WERI-Rb-1 (cell line): ENCODE measurements at places on chromosomes 13 and 19.
A peak's percentile ranks its signal among the peaks of the same experiment; 100 is the strongest.

- no peak for DNase-seq
These were observed 320.0 kb downstream of the TEX29 start for GRCh38 chr13:111640476-111640875.

GRCh38 chr13:55815458-55816033 is 1325.2 kb upstream of the PRR20A start:
- no peak for DNase-seq

DNA sequence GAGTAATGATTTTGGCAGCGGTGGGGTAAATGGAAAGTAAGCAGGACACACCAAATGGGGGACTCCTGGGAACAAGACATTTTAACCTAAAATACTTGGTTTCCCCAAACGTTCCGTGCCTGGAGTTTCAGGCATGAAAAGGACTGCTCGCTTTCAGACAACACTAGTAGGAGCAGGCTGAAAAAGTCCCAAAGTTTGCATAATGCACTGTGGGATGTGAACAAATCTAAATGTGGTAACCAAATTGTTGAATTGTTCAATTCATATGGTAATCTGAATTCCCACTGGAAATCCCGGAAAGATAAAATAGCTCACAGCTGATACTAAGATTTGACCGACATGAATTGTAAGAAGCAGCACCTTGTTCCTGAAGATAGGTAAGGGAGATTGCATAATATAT is 467.2 kb upstream of the ARGLU1 start:
- DNase-seq, result no peak

DNA sequence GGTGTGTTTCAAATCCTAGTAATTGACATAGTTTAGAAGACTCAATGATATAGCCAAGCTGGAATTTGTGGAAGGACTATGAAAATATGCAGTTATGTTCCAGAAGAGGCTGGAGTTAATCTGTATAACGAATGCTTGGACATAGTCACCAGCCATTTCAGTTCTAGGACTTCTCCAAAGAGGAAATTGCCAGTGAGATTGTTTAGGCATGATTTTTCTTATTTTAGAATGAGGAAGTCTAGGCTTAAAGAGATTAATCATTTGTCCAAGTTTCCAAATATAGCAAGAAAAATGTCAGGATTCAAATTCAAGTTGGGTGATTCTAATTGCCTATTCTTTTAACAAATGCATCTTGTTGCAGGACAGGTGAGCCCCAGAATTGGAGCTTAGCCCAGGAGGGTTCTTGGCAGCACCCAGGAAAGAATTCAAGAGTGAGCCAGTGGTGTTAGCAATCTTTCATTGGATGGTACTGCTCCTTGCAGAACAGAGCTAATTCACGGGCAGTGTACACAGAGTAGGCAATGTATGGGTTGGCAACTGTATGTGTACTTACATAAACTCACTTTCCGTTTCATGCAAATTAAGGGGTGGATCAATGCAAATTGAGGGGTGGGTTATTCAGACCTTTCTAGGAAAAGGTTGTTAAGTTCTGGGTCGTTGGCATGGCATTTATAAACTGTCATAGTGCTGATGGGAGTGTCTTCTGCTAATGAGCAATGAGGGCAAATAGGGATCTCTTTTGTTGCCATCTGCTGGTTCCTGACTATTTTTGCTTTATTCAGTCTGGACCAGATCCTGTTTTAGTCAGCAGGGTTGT is 763.1 kb upstream of the SLITRK1 start:
- peak; percentile 12 for DNase-seq

- no peak for DNase-seq
These were observed 10.5 kb downstream of the NECTIN2 start for GRCh38 chr19:44856421-44857083.
